Caki2 (cell line): ENCODE measurements at places on chromosomes 7 and 10. TPM values are rescaled to one million over a fixed set of nuclear protein-coding genes. Genes with fewer than 3 reads are reported as not detected.

GRCh38 chr10:73731588-73732375, 12.4 kb upstream of the SEC24C start:
- DNase-seq: no peak

- no peak for DNase-seq
Measured at GRCh38 chr10:4931587-4931986, 31.6 kb upstream of the AKR1C1 start.

DNA sequence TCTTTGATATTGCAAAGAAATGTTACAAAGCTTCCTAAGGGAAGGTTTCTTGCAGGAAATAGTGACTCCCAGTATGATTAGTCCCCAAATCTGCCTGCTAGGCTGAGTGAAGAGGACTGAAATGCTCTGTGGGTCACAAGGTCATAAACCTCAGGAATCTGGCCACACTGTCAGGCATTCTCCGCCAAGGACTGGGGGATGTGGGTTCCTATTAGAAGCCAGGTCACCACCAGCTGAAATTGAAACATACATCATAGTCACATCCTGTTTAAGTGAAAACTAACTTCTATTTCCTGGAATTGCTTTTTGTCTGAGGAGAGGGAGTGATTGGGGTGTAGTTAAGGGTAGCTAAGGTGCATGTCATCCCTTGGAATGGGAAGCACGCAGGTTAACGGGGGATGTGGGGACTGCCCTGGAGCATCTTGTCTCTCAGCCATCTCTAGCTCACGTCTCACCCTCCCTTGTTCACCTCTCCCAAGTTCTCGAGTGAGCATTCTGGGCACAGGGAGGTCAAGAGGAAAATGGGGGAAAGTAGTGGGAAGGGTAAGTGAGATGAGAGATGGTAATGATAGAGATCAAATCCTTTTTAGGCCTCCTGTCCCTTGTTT, 12.0 kb upstream of the GSAP start:
- no peak for DNase-seq

DNA sequence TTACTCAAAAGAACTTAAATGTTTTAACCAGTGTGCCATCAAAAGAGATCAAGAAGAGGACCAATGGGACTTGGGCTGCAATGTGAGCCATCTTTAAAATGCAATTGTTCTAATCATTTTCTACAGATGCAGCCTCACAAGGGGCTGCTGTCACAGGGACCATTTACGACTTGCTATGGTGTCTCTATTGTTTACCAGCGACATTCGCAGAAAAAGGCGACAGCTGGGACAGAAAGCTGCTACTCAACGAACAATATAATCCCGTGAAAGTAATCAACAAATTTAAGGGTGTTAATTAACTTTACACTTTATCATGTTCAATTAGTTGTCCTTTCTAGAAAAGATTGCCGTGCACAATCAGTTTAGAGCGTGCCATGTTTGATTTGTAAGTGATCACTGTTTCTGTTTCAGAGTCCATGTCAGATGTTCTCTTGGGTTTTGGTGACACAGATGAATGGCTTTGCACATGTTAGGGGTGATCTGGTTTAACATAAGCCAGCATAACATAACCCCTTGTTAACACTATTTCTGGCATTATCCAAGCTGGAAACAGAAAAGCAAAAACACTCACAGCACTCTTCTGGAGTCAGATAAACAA, 110.8 kb downstream of the HIBADH start:
- DNase-seq: no peak

DNA sequence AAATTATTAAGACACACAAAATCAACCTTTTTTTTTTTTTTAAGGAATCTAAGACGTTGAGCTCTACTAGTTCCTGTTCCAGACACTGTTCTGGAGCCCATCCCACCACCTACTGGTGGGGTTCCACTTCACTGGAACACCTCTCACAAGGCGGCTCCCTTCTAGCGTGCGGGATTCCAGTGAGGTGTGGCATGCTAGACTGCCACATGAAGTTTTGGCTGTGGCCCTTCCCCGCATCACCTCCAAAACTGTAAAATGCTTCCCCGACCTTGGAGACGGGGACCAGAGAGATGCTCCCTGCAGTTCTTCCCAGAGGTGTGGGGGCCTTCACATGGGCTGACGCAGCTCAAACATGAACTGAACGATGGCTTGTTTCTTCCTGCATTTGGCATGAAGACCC, 12.6 kb downstream of the FAM53B start:
- DNase-seq: no peak

Gene FAM53B
- total RNA-seq: 6.5 and 10.5 TPM in 2 replicates

- DNase-seq: no peak
Measured at GRCh38 chr10:24971374-24971773, 19.0 kb upstream of the PRTFDC1 start.

- DNase-seq: no peak
Measured at GRCh38 chr7:922334-923107, 32.0 kb downstream of the ADAP1 start.

Gene TSC22D4
- total RNA-seq: 39.5 and 46.5 TPM in 2 replicates
